ENCODE measurements at places on chromosomes 4 and X.

GRCh38 chr4:152974468-152975379 lies 38.6 kb downstream of the FHDC1 start:
- no peak for DNase-seq

DNA sequence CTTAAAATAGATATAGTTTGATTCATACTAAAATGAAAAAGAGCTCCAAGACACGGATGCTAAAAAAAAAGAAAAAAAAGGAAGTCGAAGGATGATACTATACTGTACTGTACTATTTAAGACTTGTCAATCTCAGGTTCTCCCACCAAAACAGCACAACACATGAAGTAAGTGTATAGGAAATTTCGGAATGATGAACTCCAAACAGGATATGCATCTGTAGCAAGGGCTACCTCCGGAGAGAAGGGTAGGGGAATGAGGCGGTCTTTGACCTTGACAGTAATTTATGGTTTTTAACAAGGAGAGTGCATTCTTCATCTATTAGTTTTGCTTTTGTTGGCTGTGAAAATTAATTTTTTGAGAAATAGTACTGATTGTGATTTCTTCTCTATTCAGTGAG lies 541 bp upstream of the FIP1L1 start:
- DNase-seq, result no peak

GRCh38 chr4:150415213-150415612 lies 166.7 kb upstream of the MAB21L2 start:
- DNase-seq, result no peak

DNA sequence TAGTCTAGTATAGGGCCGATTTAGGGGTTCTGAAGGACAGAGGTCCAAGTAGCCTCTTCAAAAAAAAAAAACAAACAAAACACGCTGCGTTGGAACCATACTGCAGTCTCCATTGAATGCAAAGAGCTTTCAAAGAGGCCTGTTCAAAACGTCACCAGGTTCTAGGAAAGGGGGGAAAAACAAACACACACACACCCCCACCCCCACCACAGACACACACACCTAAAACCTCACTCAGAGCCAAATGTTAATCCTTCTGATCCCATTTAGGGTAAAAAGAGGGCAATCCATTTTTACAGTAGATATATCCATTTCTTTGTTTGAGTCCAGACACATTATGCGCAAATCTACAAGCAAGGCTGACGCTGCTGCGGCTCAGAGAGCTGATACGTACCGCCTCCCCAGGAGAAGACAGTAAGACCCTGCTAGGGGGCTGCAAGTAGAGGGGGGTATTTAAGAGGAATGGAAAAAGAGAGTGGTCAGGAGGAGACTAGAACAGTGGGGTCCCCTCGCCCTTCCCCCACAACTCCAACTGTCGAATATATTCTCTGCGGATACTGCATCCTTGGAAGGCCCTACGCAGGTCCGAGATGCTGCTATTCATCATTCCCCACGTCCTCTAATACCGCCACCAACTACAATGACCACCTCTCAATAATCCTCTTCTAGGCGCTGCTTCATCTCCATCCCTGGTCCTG lies 1.3 kb downstream of the NKRF start:
- DNase-seq, result no peak

GRCh38 chr4:60422439-60422838 lies 777.7 kb upstream of the ADGRL3 start:
- peak; percentile 38 for DNase-seq

DNA sequence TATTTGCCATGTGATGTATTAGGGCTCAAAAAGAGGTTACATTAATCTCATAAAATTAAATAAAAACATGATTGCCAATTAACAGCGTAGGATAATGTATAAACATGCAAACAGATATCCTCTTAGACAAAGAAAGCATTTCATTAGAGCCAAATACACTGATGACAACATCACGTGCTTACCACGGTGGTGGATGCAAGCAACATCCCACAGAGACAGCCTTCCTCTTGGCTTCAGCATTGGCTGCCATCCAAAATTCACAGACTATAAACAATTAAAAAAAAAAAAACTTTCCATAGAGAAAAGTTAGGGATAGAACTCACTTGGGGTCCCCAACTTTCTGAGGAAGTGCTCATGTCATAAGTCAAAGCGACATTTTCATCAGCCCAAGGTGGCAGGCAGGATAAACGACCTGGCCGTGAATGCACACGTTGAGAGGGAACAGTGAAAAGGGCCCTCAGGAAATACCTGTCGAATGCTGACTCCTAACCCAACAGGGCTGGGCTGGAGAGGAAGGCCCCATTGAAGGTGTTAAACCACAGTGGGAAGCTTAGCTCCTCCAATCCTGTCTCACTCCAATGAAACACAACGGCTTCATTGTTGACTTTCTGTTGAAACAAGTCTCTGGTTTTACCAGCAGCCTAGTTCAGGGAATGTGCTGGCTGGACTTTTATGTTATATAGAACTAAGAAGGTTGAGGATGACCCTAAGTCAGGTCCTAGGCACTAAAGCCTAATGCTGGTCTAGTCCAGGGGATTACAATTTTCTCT lies 48.4 kb downstream of the IDS start:
- DNase-seq, result no peak

GRCh38 chr4:1971456-1972200 lies 37.1 kb downstream of the NELFA start:
- no peak for DNase-seq

GRCh38 chr4:123298801-123299200 lies 97.8 kb upstream of the SPRY1 start:
- no peak for DNase-seq

GRCh38 chrX:109448282-109448938 lies 33.5 kb downstream of the GUCY2F start:
- no peak for DNase-seq

DNA sequence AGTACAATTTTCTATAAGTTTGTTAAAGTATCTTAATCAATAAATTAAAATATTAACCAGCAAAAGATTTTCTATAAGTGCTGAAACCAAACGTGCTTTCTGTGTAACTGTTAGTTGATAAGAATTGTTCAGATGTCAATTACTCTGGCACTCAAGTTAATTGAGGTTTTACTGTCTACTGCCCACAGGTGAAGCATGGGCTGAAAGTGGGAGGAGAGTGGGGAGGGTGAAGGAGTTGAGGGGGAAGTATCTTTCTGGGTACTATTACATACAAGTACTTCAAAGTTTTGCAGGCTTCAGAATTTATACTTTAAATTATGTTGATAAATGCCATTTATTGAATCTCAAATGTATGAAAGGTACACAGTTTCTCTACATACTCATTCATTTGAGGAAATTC lies 19.1 kb upstream of the CXCL3 start:
- DNase-seq, result no peak

GRCh38 chr4:77859256-77859655 lies 3.4 kb upstream of the MRPL1 start:
- DNase-seq, result no peak

DNA sequence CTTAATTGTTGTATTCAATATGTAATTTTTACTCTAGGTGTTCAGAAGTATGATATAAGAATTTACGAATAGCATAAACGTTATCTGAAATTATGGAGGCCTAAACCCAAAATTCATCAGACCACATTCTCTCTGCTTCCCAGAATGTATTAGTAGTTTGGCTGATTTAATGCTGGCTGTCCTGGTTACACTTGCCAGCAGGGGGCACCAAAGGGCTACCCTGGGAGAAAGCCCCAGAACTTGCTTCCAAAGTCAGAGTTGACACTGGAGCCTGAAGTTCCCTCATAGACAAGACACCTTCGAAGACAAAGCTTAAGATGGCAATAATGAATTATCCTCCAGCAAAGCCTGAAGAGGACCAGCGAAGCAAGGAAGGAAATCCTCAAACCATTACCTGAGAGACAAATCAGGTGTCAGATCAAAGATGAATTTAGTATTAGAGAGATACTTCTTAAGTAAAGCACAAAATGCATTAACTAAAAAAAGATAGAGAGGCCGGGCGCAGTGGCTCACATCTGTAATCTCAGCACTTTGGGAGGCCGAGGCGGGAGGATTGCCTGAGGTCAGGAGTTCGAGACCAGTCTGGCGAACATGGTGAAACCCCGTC lies 11.3 kb upstream of the ANOS1 start:
- DNase-seq, result peak; percentile 69

DNA sequence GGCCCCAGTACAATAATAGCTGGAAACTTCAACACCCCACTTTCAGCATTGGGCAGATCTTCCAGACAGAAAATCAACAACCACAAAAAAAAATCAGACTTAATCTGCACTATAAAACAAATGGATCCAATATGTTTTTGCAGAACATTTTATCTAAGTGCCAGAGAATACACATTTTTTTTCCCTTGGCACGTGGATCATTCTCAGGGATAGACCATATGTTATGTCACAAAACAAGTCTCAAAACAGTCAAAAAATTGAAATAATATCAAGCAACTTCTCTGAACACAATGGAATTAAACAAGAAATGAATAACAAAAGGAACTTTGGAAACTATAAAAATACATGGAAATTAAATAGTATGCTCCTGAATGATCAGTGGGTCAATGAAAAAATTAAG lies 576.3 kb downstream of the PCDH19 start:
- DNase-seq, result no peak

GRCh38 chr4:5144384-5144783 lies 93.1 kb downstream of the STK32B start:
- no peak for DNase-seq

DNA sequence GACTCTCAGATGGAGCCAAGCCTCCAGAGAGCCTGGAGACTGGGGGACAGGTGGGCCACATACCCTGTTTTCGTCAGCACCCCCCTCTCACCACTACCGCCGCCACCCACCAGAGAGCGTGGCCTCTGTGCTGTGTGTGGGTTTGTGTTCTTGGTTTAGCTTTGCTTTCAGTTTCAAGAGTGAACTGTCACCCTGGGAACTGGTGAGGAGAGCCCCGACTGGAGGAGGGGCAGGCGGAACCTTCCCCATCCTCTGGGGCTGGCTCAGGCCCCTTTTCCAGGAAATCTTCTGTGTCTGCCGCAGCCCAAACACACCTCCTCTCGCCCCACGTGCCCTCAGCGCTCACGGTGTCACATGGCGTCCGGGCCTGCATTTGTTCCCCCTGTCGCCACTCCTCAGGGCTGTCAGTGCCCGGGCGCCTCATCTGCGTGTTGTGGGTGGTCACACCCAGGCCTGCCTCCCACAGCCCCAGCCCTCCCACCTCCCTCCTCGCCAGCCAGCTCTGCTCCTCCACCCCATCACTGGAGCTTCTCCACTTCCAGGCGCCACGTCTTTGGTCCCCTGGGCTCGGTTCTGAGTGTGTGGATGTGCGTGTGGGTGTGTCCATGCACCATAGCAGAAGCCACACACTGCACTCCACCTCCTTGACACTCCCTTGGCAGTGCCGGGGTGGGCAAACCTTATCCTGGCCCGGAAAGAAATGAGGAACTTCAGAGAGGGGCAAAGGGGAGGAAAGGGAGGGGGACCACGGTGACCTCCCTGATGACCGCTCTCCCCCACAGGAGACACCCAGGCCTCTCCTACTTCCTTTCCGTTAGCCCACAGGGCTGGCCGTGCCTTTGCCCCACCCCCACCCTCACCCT lies 27.8 kb downstream of the ELF4 start:
- DNase-seq, result no peak

DNA sequence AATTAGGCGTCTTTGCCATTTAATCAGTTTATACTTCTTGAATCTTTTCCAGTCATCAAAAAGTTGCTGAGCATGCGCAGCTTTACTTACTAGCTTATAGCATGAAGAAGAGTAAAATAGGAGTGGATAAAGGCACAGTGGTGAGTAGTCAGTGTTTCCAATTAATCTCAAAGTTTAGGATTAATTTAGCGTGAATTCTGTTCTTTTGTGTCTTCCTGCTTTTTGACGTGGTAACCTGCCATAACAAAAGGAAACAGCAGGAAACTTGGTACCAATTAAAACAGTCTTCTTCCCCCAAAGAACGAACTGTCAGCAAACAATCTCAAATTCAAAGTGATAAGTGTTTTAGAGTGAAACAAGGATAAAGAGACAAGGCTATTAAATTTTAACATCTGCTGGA lies 61.9 kb downstream of the TET2 start:
- no peak for DNase-seq

DNA sequence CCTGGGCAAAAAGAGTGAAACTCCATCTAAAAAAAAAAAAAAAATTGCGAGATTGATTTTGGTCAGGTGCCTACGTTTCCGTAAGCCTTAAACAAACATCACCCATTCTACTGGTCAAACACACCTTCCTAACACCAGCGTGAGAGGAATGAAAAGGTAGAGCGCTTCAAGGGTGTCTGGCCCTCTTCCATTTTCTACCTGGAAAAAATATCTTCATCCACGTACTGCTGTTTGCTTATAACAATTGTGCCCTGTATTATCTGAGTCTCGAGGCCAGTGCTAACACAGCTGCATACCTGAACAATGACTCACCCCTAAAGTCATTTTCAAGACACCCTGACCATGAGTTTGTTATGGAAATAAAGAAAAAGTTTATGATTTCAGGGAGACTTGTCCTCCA lies 13.9 kb downstream of the TMSB4X start:
- peak; percentile 91 for DNase-seq

GRCh38 chr4:150590631-150591030 lies 8.7 kb downstream of the MAB21L2 start:
- no peak for DNase-seq

GRCh38 chr4:24519649-24520048 lies 64.7 kb downstream of the DHX15 start:
- no peak for DNase-seq

DNA sequence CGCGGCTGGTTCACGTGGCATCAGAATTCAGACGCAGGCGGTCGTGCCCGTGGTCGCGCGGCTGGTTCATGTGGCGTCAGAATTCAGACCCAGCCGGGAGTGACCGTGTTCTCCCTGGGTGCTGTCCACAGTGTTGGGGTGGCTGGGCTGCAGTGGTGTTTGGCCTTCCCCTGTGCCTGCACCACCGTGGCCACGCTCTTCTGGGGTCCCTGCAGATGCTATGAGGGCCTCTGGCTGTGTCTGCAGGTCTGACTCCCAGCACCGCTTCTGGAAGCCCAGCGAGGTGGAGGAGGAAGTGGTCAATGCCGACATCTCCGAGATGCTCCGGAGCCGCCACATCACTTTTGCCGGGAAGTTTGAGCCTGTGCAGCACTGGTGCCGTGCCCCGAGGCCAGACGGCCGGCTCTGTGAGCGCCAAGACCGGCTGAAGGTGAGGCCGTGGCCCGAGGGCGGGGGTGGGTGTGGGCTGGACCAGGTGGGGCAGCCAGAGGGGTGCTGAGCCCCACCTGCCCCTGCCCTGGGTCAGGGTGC lies 26.4 kb downstream of the NKX1-1 start:
- no peak for DNase-seq

DNA sequence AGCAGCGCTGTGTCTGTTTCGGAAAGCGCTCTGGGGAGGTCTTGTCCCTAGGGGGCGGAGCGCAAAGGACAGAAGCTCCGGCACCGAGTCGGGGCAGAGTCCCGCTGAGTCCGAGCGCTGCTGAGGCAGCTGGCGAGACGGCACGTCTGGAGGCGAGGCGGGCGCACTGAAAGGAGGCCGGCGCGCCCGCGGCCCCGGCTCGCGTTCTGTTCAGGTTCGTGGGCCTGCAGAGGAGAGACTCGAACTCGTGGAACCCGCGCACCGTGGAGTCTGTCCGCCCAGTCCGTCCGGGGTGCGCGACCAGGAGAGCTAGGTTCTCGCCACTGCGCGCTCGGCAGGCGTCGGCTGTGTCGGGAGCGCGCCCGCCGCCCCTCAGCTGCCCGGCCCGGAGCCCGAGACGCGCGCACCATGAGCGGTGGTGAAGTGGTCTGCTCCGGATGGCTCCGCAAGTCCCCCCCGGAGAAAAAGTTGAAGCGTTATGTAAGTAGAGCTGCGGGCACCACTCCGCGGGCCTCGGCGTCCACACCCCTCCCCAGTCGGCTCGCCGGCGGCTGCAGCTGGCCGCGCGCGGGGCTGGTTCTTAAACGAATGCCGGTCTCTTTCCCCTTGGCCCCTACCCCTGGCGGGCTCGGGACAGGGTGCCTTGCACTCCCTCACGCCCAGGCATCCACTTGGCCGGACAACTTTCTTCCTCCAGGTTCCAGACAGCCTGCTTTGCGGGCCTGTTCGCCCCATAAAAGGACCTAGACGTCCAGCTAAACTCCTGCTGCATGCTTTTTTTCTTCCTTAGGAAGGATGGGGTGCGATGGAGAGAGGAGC lies at the start of gene GAB1:
Gene GAB1, plus strand, starts transcription at position 96 of the 819 bp plus-strand sequence. Its CDS starts 313 bp downstream, at position 409.
- DNase-seq, result peak; percentile 76

Data from PC-3 (cell line).